ENCODE measurements at places on chromosomes 1 and 21.

GRCh38 chr1:151585622-151586021 lies 26.2 kb upstream of the SNX27 start:
- DNase-seq, result no peak

DNA sequence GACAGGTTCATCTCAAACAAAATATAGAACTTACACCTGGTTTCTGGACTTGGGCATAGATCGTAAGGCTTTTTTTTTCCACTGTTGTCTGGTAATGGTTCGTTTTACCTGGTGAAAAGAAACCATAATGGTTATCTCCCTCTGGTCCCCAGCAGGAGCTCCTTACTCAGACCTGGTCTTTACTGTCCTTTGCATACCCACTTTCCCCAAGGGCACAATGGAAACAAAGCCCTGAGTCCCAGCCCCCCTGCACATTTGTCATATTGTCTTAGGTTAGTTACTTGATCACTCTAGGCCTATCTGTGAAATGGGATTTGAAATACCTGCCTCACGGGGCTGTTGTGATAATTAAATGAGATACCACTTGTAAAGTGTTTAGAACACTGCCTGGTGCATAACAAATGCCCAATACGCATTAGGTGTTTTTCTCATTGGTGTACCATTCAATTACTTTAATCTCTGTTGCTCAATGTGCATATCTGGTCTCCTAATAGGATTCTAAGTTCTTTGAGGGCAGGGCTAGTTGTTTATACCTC lies 27.0 kb downstream of the SLAMF1 start:
- no peak for DNase-seq

DNA sequence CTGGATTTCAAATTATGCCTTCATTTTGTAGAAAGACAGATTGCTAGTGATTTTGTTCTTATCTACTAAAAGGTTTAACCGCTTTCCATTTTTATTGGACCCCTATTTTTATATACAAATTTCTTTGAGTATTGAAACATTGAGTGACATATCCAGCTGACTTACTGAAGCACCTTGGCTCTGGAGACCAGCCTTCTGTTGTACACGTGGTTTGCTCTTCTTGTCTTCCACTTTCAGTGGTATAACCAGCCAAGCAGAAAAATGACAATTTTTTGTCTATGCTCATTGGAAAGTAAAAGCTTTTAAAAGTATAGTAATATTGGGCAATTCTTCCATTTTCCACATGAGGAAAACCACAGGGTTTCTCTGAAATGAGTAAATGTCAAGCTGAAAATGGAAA lies 4.4 kb downstream of the F13B start:
- DNase-seq, result no peak

GRCh38 chr1:167439301-167439988 lies 78.9 kb downstream of the CD247 start:
- DNase-seq, result no peak

GRCh38 chr21:30714456-30714855 lies 4.1 kb downstream of the KRTAP21-3 start:
- no peak for DNase-seq

GRCh38 chr21:36506482-36506881 lies 26.6 kb upstream of the CLDN14 start:
- DNase-seq, result no peak

- DNase-seq, result no peak
These were observed 437.7 kb upstream of the KAZN start for GRCh38 chr1:14160781-14161180.

DNA sequence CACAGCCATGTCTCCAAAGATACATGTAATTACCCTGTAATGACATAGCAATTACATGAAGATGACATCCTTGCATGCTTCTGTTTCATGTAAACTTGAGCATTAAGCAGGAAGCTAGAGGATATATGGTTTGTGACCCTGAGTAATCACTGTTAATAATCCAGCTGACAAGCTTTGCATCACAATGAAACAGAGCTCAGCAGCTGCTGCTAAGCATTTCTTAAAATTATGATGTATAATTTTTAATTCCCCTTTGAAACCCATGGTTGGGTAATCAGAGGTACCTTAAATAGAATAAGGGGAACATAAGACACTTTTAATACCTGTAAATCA lies 293.5 kb downstream of the NTNG1 start:
- no peak for DNase-seq

- no peak for DNase-seq
These were observed 101.4 kb downstream of the LHX9 start for GRCh38 chr1:198018529-198018928.

DNA sequence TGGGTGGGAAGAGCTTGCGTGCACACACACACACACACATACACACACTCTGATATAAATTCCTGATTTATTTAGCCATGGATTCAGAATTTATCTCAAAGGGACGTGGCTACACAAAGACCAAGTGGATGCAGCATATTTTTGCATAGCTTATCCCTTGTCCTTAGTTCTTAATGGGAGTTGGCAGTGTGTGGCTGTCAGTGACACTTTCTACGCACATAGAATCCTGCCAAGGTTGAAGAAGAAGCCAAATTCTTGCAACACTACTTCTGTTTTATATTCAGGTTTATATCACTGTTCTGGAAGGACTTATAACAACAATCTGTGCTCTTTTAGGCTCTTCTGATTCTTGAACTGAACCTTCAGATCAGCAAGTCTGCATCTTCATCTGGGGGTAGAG lies 292.7 kb downstream of the CAMTA1 start:
- DNase-seq, result no peak

DNA sequence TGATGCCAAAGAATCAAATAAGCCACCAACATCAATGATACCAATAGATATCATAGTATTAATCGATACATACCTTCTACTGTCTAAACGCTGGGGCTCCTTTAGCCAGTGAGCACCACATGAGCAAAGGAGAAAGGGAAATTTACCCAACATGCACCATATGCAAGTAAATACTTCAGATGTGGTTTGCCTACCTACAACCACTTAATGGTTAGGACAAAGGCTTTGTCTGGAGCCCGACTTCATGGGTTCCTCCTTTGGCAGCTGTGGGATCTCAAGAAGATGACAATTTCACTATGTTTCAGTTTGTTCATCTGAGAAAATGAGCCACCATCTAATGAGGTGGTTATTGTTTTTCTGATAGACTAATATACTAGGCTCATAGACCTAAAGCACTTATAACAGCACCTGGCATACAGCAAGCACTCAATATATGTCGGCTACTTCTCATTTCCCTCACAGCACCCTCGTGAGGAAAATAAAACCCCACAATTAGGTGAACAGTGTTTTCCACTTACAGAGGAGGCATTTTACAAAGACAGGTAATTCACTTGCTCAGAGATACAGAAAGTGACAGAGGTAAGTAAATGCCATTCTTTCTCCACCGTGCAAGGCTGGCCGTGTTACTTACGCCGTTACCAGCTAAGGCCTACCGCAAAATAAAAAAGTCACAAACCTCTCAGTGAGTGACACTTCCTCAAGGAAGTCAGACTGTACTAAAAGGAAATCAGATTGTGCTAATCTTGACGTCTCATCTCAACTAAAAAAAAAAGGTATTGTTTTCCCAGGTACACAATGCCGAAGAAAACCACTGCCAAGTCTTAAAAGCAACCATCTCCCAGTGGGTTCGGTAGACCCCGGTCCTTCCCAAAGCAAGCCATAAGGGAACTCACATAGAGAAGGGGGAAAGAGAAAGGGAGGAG lies 1.6 kb downstream of the TTC13 start:
- DNase-seq, result peak; percentile 51

GRCh38 chr1:229452956-229453801 lies 19.3 kb upstream of the ACTA1 start:
- no peak for DNase-seq

- no peak for DNase-seq
These were observed 54.8 kb downstream of the PIK3R3 start for GRCh38 chr1:46077644-46078043.

GRCh38 chr1:243465081-243465480 lies 209.2 kb downstream of the SDCCAG8 start:
- no peak for DNase-seq

GRCh38 chr1:23772049-23772853 lies 6.0 kb upstream of the PITHD1 start:
- DNase-seq, result peak; percentile 82

- DNase-seq, result no peak
These were observed 9.2 kb downstream of the PHGDH start for GRCh38 chr1:119720866-119721440.

DNA sequence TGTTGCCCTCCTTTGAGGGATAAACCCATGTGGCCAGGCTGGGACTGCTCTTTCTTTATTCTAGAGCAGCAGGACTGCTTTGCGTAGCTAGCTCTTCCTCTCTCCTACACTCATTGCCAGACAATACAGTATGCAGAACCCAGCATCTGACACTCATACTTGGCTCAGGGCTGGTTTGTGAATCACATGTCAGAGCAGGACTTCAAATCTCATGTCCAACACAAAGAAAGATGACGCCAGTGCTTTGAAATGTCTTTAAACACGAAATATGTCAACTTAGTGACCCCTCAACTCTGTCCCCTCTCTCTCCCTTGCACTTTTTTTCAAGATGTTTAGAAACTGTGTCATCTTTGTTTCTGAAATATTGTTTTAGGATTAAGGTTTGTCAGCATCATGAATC lies 135.0 kb downstream of the TGFB2 start:
- no peak for DNase-seq

DNA sequence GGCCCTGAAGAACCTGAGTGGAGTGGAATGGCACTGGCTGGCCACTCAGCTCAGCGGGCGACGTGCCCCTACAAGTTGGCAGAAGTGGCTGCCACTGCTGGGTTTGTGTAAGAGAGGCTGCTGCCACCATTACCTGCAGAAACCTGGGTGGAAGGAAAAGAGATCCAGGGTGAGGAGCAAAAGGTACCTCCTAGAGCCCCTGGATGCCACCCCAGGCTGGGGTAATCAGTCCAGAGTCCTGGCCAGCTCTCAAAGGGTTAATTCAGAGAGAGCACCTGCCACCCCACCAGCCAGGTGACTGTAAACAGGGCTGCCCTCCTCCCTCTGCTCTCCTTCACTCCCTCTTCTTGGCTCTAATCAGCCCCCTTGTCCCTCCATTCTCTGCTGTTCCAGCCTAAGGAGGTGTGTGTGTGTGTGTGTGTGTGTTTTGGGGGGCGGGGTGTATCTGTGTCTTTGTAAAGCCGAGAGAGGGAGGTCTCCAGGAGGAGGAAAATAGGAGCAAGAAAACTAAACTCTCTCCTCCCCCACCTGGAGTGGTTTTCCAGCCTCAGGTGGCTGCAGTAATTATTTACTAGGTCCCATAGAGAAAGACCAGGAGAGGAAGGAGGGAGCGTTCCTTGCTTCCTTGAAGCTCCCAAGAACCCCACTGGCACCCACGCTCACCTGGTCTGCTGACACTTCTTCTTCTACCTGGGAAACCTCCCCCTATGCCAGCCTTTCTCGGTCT lies 12.6 kb downstream of the TRIM46 start:
- DNase-seq, result no peak

DNA sequence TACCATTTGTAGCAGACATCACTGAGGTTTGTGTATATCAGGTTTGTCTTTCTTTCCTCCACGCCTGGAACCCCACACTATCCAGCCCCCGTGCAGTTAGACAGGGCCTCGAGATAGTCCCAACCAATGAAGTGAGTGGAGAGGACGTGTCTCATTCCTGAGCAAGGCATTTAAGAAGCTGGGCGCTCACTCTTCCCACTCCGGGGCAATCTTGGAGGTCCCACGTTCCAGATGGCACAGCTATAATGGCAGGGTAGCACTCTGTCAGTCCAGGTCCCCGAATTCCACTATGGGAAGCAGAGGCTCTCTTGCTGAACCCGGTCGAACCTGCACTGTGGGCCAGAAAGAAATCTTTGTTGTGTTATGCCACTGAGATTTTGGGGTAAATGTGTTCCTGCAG lies 57.3 kb upstream of the CSF3R start:
- DNase-seq, result no peak

GRCh38 chr1:16122350-16122881 lies 33.5 kb downstream of the EPHA2 start:
- DNase-seq, result no peak

- no peak for DNase-seq
These were observed 87.1 kb downstream of the SELENOF start for GRCh38 chr1:86826856-86827255.

DNA sequence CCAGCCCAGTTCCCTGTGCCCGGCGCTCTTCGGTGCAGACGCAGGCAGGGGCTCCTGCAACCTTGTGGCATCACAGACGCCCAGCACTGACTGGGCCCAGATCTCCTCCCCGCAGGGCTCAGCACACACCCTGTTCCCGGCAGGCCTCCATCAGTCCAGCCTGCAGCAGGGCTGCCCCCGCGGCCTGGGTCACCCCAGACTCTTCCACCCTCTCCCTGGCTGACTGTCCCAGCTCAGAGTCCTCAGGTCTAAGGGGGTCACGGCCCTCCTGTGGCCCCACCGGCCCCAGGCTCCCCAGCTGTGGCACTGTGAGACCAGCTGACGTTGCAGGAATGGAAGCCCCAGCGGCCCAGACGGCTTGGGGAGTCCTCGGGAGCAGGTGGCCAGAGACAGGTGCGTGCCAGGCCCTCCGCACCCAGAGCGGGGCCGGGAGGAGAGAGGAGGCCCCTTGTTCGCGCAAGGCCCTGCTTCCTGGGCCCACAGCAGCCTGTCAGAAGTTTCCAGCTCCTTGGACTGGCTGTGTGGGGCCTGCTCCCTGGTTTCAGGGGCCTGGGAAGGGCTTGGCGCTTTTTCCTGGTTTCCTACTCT lies 4.2 kb downstream of the B3GALT6 start:
- DNase-seq, result no peak

DNA sequence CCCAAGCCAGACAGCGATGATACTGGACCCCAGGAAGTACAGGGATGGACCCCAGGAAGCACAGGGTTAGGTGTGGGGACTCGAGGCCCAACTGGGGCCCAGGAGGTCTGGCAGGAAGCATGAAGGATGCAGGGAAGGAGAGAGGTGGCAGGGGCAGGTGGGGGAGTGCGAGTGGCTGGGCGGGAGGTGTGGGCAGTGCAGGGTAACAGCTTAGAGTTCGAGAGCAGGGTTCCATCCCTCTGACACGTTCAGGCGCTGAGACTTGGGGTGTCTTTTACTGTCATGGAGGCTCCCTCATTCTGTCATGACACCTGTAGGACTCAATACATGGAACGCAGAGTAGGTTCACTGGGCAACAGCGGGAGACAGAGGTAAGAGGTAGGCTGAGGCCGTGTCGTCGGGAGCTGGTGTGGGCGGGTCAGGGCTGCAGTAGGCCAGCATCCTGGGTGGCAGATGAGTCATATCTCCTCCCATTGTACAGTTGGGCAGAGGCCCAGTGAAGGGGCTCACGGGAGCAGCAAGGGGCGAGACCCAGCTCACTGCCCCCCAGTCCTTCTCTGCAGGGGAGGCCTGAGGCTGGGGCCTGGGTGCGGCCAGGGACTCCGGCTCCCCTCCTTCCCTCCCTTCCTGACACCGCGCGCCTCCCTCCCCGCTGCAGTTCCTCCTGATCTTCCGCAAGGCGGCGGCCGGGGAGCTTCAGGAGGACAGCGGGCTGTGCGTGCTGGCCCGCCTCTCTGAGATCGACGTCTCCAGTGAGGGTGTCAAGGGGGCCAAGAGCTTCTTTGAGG lies 11.6 kb upstream of the CTRC start:
- DNase-seq, result no peak

- DNase-seq, result no peak
These were observed 143.0 kb downstream of the URB2 start for GRCh38 chr1:229769006-229769405.

GRCh38 chr1:186564582-186564981 lies 103.7 kb upstream of the PDC start:
- DNase-seq, result no peak

Data from CD4-positive, alpha-beta T cell treated with Interleukin-6 at 100 ng/mL for 8 hours (primary cell).